ENCODE measurements at places on chromosomes 1 and 21.

GRCh38 chr1:151584278-151584677 is 27.6 kb upstream of the SNX27 start:
- H3K27me3 ChIP-seq: no peaks in the 10 kb centered on the region
- no peaks in the 10 kb centered on the region for H3K36me3 ChIP-seq
- H3K4me1 ChIP-seq: no peaks in the 10 kb centered on the region

DNA sequence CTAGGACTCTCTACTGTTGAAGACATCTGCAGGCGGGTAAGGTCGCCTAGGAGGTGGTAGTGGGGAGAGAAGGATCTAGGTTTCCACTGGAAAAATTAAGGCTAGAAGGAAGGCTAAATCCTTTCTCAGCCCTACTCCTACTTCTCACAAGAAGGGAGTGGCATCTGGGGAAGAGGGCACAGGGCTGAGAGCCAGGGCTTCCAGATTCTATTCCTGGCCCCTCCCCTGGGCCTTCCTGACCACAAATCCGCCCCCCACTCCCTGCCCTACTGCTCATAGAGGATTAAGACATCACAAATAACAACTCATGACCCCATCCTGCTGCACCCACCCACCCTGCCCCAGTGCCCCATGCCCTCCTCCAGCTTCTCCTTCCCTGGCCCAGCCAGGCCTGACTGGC is 2.5 kb downstream of the PHLDA3 start:
- H3K4me3 ChIP-seq: no peak overlapping the region
- no peak overlapping the region for H3K27ac ChIP-seq
- DNase-seq: no peak
- peaks cover 39% of the 10 kb centered on the region for H3K27me3 ChIP-seq
- peaks cover 7% of the 10 kb centered on the region for H3K4me1 ChIP-seq

DNA sequence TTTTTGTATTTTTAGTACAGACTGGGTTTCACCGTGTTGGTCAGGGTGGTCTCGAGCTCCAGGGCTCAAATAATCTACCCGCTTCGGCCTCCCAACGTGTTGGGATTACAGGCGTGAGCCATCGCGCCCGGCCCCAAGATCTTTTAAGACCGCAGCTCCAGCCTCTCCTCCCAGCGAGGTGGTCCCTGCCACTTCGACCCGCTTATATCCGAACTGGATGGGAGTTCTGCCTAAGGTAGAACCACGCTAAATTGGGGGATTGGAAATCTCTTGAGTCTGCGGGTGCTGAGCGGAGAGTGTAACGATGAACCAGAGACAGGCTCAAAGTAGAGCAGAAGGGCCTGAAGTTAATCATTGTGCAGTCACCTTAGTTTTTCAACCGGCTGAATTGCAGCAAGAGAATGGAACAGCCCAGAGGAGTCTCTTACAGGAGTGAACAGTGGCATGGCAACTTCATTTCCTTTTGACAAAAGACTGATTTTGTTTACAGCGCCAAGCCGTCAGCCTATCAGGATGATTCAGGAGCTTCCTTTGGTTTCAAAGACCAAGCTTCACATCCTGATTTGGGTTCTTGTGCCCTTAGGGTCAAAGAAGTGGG is 726 bp upstream of the CYB5R1 start:
- H3K27ac ChIP-seq: peak overlapping the region; percentile 39
- H3K4me3 ChIP-seq: peak overlapping the region; percentile 81
- peaks cover 14% of the 10 kb centered on the region for H3K4me1 ChIP-seq
- DNase-seq: peak; percentile 23
- peaks cover 2% of the 10 kb centered on the region for H3K36me3 ChIP-seq
- no peaks in the 10 kb centered on the region for H3K27me3 ChIP-seq

- H3K27me3 ChIP-seq: no peaks in the 10 kb centered on the region
- H3K4me3 ChIP-seq: no peak overlapping the region
- no peak overlapping the region for H3K27ac ChIP-seq
These were observed 115.0 kb upstream of the USP25 start for GRCh38 chr21:15614766-15615165.

DNA sequence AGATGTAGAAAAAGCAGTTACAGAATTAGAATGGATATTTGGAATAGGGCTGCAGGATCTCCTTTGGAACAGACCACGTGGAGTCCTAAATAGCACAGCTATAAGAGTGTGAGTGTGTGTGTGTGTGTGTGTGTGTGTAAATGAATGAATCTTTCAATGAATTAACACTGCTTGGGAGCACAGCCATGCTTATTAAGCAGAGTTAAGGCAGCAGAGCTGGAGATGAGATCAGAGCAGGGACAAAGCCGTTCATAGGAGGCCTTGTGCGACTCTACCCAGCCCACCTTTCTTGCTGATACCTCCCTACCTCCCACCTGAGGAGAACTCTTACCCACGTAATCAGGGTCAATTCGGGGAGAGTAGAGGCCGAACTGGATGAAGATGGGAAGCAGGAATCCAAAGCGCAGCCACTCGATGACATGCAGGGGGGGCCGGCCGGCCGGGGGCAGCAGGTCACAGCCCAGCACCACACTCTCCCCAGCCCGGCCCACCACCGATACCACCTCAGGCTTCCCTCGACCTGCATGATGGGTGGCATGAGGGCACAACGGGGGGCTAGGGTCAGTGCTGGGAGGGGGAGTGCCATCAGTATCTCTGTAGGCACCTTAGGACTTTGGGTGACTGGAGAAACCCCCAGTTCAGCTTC is 2.7 kb downstream of the IGSF9 start:
- H3K4me3 ChIP-seq: no peak overlapping the region
- H3K27ac ChIP-seq: no peak overlapping the region
- H3K4me1 ChIP-seq: peaks cover 13% of the 10 kb centered on the region
- no peaks in the 10 kb centered on the region for H3K27me3 ChIP-seq
- no peaks in the 10 kb centered on the region for H3K36me3 ChIP-seq
- DNase-seq: no peak

DNA sequence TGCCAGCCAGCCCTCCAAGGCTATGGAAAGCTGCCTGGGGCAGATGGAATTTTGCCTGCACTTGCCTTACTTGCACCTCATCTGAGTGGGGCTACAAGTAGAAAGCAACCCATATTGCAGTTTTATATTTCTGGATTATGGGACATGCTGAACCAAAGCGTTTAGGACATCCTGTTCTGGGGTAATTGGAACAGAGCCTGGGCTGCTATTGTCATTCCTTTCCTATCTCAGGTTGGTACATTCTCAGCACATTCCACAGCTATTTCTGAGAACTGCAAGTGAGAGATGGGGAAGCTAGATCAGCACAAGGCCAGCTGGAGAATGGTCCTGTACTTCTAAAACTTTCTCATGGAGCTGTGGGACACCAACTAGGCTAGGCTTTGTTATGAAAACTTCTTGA is 713.8 kb downstream of the KCNT2 start:
- no peaks in the 10 kb centered on the region for H3K4me1 ChIP-seq
- no peak overlapping the region for H3K4me3 ChIP-seq
- no peaks in the 10 kb centered on the region for H3K36me3 ChIP-seq
- DNase-seq: no peak

DNA sequence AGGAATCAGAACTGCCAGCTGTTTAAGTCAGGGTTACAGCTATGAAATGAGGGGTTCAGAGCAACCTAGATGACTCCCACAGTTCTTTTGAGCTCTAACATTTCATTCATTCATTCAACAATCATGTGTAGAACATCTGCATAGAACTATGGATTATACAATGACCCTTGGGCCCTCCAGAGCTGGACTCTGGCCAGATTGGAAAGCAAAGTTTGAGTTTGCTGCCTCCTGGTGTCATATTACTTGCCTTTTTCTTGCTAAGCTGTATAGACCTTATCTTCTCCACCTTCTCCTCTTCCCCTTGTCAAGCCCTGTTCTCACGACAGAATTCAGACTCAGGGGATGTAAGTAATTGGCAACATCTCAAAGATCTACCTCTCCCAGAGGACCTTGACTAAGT is 4.0 kb downstream of the CASQ2 start:
- H3K4me1 ChIP-seq: no peaks in the 10 kb centered on the region
- peaks cover 11% of the 10 kb centered on the region for H3K27me3 ChIP-seq
- no peak for DNase-seq

GRCh38 chr21:27571706-27572105 is 604.8 kb upstream of the ADAMTS5 start:
- no peaks in the 10 kb centered on the region for H3K27me3 ChIP-seq
- no peak for DNase-seq
- no peaks in the 10 kb centered on the region for H3K36me3 ChIP-seq
- no peak overlapping the region for H3K27ac ChIP-seq
- H3K4me3 ChIP-seq: no peak overlapping the region
- H3K4me1 ChIP-seq: no peaks in the 10 kb centered on the region

DNA sequence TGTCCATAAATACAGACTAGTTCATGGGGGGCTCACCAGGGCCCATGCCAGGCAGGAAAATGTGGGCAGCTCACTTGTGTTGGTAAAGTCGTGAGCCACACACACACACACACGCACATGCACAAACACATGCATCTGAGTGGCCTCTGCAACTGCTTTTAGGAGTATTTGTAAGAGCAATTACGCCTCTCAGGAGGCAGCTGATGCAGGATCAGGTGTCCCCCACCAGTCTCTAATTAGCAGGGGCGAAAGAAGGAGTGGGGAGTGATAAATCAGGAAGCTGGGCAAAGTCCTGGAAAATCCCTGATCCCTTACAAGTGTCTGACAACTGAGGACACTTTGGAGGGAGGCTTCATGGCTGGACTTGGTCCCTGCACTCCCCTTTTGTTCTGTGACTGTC is 5.7 kb upstream of the IVL start:
- peaks cover 16% of the 10 kb centered on the region for H3K27me3 ChIP-seq
- H3K4me3 ChIP-seq: no peak overlapping the region
- H3K36me3 ChIP-seq: no peaks in the 10 kb centered on the region
- H3K27ac ChIP-seq: no peak overlapping the region

- no peaks in the 10 kb centered on the region for H3K27me3 ChIP-seq
- no peak overlapping the region for H3K27ac ChIP-seq
- no peaks in the 10 kb centered on the region for H3K36me3 ChIP-seq
These were observed 772.0 kb downstream of the LTN1 start for GRCh38 chr21:28220680-28221079.

- H3K27me3 ChIP-seq: no peaks in the 10 kb centered on the region
- no peak overlapping the region for H3K27ac ChIP-seq
- H3K4me1 ChIP-seq: no peaks in the 10 kb centered on the region
- DNase-seq: no peak
- H3K4me3 ChIP-seq: no peak overlapping the region
These were observed 151.3 kb downstream of the ETS2 start for GRCh38 chr21:38956856-38957571.

DNA sequence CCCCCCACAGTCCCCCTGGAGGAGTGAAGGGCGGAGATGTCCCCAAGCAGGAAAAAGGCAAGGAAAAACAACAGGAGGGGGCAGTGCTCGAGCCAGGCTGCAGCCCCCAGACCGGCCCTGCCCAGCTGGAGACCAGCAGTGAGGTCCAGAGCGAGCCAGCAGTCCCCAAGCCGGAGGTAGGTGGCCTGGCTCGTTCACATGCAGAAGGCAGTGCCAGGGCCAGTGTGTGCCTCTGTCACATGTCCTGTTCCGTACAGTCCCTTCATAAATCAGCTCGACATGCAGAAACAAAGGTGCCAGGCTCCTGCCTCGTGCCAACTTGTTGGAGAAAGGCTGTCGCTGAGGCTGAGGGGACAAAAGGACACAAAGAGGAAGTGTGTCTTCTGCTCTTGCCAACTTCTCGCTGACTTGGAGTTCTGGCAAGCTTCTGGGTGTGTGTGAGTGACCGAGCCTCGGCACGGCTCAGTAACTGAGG is 24.1 kb upstream of the MPZL1 start:
- no peak overlapping the region for H3K4me3 ChIP-seq
- no peak for DNase-seq
- H3K27ac ChIP-seq: no peak overlapping the region
- no peaks in the 10 kb centered on the region for H3K4me1 ChIP-seq
- H3K36me3 ChIP-seq: peaks cover 96% of the 10 kb centered on the region

DNA sequence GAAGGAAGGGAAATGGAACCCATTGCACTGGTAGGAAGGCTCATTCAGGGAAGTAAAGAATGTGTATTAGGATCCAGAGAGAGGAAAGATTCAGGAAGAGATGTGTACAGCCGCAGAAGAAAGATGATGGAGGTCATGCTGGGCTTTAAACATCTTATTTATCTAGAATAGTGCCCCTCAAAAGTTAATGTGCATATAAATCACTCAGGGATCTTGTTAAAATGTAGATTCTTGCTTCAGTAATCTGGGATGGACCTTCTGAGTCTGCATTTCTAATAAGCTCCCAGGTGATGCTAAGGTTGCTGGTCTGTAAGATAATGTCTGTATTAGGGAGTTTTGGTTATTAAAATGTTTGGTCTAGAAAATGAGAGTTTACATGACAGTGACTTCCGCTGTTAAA is 46.3 kb downstream of the ADGRL2 start:
- H3K4me3 ChIP-seq: no peak overlapping the region
- no peak overlapping the region for H3K27ac ChIP-seq
- no peak for DNase-seq
- H3K4me1 ChIP-seq: no peaks in the 10 kb centered on the region

DNA sequence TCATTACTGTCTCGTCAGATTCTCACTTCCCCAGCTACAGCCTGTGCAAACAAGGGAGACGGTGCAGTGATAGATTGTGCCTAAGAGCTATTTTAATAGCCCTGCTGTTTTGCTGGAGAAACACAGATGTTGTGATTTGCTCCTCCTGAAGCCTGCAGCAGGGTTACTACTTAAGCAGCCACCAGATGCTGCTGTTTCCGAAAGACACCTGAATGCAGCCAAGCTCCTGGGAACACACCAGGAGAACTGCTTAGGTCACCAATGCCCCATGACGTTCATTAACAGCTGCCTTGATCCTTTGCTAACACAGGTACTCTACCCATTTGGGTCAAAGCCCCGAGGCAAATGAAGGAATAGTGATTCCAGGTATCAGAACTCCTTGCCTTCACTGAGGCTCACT is 411.8 kb upstream of the DAB1 start:
- no peak overlapping the region for H3K27ac ChIP-seq
- H3K27me3 ChIP-seq: no peaks in the 10 kb centered on the region
- no peaks in the 10 kb centered on the region for H3K4me1 ChIP-seq
- no peak for DNase-seq
- H3K36me3 ChIP-seq: no peaks in the 10 kb centered on the region
- H3K4me3 ChIP-seq: no peak overlapping the region

- peaks cover 10% of the 10 kb centered on the region for H3K4me1 ChIP-seq
- no peak for DNase-seq
- no peak overlapping the region for H3K27ac ChIP-seq
- no peak overlapping the region for H3K4me3 ChIP-seq
These were observed 4.1 kb downstream of the PYCR2 start for GRCh38 chr1:225919906-225920305.

- no peak overlapping the region for H3K4me3 ChIP-seq
- no peak for DNase-seq
- H3K27me3 ChIP-seq: peaks cover 34% of the 10 kb centered on the region
- H3K36me3 ChIP-seq: no peaks in the 10 kb centered on the region
These were observed 79.5 kb downstream of the IGSF21 start for GRCh38 chr1:18187054-18187453.

DNA sequence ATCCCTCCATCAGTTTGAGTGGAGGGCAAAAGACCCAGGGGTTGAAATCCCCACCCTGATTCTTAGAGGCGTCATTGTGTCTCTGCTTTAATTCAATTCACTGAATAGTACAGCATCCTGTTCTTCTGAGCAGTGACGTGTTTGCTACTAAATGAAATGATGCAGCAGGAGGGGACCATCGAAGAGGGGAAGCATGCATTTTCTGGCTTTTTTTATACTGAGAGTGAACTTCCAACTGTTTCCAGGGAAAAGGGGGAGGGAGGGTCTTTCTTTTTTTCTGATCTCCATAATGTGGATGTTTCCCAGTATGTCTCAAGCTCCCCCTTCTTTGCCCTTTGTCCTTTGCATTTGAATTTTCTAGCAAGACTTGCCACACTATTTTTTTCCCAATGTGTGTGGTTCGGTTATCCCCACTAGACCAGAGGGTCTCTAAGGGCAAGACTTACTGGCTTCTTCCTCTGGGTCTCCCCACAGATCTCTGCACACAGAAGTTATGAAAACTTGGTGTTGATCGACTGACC is 2.7 kb downstream of the INTS3 start:
- no peaks in the 10 kb centered on the region for H3K27me3 ChIP-seq
- H3K27ac ChIP-seq: no peak overlapping the region
- DNase-seq: no peak
- H3K4me3 ChIP-seq: no peak overlapping the region
- H3K4me1 ChIP-seq: peaks cover 8% of the 10 kb centered on the region
- H3K36me3 ChIP-seq: no peaks in the 10 kb centered on the region

Measured in T-cell (primary cell).